ENCODE measurements at places on chromosomes 7 and 10.

GRCh38 chr7:102935450-102936115 lies 22.8 kb downstream of the LRRC17 start:
- no peak for DNase-seq

DNA sequence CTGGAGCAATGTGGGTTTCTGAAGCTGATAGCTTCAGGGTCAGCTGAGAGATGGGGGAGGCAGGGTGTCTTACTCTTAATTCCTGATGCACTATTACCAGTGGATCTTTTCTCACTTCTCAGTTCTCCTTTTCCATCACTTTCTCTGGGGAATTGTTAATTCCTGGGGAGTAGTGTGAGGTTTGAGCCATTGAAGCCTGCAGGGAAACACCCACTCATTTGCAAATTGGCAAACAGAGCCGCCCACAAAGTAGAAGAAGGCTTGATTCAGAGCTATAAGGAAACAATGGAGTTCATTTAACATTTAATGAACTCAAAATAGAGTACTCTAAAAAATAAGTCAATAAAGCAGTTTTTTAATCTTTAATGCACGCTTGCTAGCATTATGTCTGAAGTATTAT lies 4.3 kb upstream of the TECTB start:
- DNase-seq, result no peak

GRCh38 chr10:57818522-57818921 lies 449.2 kb downstream of the IPMK start:
- no peak for DNase-seq

GRCh38 chr7:68424658-68425297 lies 1173.5 kb upstream of the AUTS2 start:
- DNase-seq, result no peak

DNA sequence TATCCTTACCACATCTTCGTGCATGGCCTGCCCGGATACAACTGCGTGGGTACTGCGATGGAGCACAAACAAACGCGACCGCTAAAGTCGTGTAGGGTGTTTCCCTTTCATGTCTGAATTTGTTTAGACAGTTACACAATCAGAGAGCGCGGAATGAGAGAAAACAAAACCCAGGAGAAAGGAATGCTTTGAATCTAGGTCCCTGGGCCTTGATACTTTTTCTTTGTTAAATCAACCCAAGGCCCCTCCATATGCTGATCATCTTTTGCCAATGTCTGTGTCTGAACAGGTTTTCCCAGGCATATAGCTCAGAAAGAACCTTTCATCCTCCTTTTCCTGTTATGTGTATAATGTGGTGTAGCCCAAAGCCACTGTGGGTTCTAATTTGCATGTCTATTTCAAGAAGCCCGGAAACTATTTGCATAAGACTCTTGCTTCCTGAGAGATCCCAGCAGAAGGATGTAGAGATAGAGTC lies 145.8 kb downstream of the FRMD4A start:
- no peak for DNase-seq

- DNase-seq, result no peak
These were observed 48.2 kb downstream of the SLC25A13 start for GRCh38 chr7:96273716-96274115.
